ENCODE measurements at places on chromosomes 2 and 18.

DNA sequence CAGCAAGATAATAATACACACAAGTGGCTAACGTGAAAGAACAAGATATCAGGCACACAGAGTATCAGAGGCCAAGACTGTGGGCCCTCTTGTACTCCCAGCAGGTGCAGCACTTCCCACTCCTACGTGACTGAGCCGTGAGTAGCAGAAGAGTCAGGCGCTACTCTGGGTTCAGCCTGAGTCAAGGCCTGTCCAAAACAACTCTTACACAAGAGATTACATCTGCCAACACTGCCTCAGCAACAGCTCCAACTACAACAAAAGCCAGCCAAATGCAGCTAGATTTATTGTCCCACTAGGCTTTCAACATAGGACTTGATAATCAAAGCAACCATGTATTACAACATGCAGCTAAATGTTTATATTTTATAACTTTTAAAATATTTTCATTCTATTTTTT is 56.2 kb downstream of the ITSN2 start:
- DNase-seq = no peak

GRCh38 chr2:38925982-38926381 is 36.3 kb downstream of the ARHGEF33 start:
- peak; percentile 5 for DNase-seq

DNA sequence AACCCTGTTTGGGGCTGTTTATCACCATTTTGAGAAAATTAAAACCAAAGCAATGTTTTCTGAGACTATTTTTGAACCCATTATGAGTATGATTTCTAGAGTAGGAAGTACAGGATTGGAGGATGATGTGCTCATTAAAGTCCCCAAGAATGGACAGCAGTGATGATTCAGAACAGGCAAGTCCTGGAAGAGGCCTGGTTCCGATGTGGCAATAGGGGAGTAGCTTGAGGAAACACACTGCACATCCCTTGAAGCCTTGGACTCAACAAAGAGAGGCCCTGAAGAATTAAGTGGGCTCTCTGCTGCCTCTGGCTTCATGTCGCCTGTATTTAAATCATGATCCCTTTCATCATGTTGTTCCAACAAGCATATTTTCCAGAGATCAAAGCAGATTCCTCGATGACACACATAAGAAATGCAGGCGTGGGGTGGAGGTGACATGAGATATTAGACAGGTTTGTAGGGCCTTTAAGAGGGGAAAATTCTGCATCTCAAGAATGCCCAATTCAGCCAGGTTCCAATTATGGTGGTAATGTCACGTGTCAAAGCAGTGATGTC is 242.2 kb downstream of the FHOD3 start:
- DNase-seq = no peak

DNA sequence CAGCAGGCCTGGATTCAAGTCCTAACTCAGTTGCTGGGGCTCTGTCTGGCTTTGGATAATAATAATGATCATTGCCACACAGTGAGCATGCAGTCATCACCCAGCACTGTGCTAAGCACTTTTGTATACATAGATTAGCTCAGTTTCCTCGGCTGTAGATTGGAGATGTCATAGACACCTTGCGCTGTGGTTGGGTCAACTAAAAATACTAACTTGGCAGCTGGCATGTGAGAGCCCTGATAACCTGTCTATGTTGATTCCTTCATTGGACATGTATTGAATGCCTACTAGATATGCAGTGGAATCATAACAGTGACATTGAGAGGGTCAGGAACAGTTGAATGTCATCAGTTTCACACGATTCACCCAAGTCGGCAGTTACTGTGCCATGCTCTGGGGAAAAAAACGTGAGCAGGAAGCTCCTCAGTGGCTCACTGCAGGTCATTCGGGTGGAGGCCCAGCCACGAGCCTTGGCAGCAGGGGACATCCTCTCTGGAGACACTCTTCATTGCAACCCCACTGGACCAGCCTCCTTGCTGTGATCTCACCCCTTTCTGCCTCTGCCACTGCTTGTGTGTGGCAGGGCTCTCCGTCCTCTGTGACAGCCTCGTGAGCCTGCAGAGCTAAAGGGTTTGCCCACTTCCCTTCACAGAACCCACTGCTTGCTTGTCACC is 85.3 kb downstream of the NPAS2 start:
- no peak for DNase-seq

DNA sequence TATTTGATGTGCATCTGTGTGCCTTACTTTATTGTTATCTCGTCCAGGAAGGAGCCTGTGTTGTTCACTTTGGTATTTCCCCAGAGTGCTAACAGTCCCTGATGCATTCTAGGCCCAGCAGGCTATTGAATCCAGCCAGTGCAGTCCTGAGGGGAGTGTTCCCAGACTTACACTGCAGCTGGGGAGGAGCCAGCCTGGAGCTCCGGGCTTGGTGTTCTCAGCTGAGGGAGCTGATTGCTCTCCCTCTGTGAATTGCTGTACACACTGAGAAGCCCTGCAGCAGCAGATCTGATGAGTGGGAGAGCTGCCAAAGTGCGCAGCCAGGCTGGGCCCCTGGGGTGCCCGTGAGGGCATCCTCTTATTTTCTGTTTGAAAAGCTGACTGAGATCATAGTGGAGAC is 159.2 kb downstream of the GALNT3 start:
- DNase-seq = peak; percentile 44

- DNase-seq = no peak
Observed at GRCh38 chr18:49112664-49113063, 161.9 kb upstream of the SMAD7 start.

GRCh38 chr2:2683606-2684224 is 352.6 kb upstream of the MYT1L start:
- DNase-seq = peak; percentile 29

- no peak for DNase-seq
Observed at GRCh38 chr18:74146756-74147155, 878 bp downstream of the FBXO15 start.

GRCh38 chr18:10475276-10475653 is 20.8 kb downstream of the APCDD1 start:
- DNase-seq = no peak

Data from nephron progenitor cell (in vitro differentiated cells).